ENCODE measurements at places on chromosomes 6 and 20.

- DNase-seq = no peak
Measured at GRCh38 chr6:110589865-110590513, 113.6 kb upstream of the SLC22A16 start.

DNA sequence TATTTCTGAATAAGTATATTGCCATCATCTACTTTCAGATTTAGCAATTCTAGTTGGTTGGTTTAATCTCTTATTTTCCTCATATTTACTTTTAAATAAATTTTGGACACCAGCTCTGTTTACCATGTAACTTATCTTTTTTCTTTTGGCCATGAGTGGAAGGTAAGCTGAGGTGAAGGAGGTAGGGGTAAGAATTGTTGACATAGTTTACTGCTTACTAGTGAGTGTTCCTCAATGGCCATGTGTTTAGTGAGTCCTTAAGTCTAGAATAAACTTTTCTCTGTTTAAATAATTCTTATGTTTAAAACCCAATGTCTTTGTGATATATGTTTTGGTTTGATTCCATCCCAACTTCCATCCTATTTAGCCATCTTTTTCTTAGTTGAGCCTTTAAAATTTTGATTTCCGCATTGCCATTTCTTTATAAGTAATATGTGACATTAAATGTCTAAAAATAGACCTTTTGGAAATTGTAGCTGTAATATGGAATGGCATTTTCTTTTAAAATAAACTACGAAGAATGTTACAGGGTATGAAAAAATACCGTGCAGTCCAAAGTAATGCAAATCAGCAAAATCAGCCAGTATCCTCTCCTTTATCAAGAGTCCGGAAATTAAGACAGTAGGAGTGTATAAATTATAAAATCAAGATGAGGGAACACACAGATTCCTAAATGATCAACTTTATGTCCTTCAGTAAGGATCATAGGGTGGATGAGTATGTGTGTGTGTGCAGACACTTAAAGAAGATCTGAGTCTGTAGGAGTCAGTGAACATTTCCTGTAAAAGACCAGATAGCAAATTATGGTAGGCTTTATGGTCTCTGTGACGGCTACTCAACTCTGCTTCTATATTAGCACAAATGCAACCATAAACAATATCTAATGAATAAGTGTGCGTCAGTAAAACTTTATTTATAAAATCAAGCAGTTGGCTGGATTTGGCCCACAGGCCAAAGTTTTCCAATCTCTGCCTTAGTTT, 10.3 kb downstream of the STXBP5 start:
- no peak for DNase-seq

DNA sequence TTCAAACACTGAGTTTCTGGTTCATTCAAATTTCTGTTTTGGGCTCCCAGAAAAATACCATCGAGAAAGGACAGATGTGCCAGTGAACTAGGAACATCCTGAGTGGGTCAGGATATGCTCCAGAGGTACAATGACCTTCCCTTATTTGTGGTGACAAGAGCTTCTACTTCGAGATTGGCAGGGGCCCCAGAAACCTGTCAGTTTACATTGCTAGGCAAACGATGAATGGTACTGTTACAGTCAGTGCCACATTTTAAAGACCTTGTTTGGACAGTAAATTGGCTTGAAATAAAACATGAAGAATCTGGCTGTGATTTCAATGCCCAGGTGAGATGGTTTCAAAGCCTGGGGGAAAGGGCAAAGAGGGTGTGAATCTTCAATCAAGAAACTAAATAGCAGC, 454.5 kb upstream of the ID4 start:
- no peak for DNase-seq

DNA sequence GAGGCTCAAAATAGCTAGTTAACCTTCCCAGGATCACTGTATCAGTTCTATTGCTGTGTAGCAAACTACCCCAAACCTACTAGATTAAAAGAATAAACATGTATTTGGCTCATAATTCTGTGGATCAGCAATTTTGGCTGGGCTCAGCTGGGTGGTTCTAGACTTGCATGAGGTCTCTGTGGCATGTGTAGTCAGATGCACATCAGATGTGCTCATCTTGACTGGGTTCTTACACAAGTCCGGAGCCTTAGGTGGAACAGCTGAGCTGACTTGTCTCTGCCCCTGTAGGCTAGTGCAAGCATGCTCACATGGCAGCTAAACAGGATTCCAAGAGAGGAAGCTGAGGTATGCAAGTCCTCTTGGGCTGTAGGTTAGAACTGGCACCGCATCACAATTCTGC, 173.2 kb upstream of the PRND start:
- no peak for DNase-seq

GRCh38 chr6:71460933-71461332, 172.3 kb downstream of the OGFRL1 start:
- no peak for DNase-seq

GRCh38 chr20:48626226-48626937, 201.4 kb downstream of the PREX1 start:
- DNase-seq = no peak

DNA sequence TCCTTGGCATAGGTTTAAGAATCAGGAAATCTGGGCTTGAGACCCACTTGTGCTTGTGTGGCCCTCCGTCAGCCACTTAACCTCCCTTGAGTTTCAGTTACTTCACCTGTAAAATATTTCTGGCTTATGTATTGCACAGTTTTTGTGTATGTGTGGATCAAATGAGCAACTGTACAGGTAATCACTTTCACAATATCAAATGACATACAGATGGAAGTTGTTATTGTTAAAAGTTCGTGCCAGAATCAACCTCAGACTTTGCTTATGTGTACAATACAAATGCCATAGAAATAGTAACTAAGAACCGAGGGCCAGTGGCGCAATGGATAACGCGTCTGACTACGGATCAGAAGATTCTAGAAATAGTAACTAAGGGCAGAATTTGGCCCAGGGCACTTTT, 65.6 kb upstream of the KIF13A start:
- DNase-seq = no peak

DNA sequence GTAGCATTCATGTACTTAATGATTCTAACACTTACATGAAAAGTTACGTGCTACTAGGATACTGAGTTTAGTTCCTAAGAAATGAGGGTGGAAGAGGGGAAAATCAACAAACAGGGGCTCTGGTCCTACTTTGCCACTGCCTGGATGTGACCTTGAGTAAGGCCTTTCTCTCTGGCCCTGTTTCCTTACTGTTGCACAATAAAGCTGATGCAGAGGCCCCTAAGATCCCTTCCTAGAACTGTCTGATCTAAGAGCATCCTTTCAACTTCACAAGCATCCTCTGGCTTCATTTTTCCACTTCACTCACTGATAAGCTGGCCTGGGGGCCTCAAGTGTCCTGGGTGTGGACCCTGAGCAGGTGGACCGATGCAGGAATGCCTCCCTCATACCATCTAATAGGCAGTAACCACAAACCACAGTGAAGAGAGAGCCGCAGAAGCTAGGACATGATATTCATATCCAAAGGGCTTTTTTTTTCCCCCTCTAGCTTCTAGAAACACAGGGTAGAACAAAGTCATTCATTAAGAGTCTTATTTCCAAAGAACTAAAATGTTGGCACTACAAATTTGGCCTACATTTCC, 21.6 kb downstream of the FKBP1A start:
- no peak for DNase-seq

GRCh38 chr20:59482351-59483187, 121.8 kb upstream of the PHACTR3 start:
- DNase-seq = no peak

DNA sequence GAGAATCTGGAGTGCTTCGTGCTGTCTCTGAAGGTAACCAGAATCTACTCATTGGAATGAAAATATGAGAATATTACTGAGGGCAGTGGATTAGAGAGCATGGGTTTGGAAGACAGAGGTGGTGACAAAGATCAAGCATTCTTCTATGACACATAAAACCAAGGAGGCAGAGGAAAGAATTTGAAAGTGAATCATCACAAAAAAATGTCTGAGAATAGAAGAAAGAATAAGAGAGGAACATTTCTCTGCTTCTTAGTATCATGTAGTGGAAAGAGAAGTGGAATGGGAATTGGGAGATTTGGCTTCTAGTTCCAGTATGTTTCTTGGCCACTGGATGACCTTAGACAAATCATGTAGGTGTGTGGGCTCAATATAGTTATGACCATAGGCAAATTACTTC, 474.0 kb downstream of the TFAP2B start:
- no peak for DNase-seq

DNA sequence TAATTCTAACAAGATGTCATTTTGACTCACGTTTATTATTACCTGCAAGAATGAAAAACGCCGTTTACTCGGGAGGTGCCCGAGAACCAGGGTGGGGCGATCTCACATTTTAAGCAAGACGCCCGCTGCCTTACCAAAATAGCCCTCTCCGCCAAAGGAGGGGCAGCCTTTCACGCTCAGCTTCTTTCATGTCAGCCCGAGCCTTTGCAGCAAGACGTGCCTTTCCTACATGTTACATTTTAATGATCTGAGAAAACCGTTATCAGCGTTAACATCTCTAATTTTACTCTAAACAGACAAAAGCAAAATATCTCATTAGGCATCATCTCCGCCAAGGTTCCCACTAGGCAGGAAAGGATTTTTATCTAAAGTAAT, 2.0 kb downstream of the BACH2 start:
- no peak for DNase-seq

- DNase-seq = no peak
Measured at GRCh38 chr6:111757342-111757741, 115.9 kb downstream of the FYN start.

DNA sequence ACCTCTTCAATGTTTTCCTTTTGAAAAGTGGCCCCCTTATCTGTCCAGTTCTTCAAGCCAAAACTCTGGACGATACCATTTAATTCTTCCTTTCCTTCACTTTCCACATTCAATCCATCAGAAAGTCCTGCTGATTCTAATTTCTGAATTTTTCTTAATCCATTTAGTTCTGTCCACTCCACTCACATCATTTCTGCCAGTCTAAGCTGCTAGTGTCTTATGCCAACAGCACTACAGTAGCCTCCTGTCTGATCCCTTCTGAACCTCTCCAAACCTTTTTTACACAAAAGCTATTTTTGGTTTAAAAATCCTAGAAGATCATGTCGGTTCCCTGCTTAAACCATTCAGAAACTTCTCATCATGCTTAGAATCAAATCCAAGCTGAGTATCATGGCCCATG, 24.5 kb upstream of the SNAP25 start:
- DNase-seq = no peak

- no peak for DNase-seq
Measured at GRCh38 chr6:95681736-95682135, 104.4 kb downstream of the MANEA start.

GRCh38 chr20:57428324-57429158, 37.3 kb downstream of the RBM38 start:
- no peak for DNase-seq

DNA sequence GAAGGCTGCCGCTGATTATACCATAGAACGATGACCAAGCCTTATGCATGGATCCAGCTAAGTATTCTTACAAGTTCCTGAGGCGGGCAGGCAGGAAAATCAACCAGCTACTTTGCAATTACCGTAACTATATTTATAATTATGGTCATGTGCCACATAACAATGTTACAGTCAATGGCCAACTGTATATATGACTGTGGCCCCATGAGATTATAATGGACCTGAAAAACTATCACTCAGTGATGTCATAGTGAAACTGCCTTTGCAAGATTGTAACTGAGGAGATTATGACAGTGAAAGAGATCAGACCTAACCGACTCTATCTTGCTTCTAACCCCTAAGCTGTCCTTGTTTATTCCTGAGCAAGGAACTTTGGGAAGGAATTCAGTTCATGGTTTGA, 33.1 kb upstream of the FAM135A start:
- no peak for DNase-seq

DNA sequence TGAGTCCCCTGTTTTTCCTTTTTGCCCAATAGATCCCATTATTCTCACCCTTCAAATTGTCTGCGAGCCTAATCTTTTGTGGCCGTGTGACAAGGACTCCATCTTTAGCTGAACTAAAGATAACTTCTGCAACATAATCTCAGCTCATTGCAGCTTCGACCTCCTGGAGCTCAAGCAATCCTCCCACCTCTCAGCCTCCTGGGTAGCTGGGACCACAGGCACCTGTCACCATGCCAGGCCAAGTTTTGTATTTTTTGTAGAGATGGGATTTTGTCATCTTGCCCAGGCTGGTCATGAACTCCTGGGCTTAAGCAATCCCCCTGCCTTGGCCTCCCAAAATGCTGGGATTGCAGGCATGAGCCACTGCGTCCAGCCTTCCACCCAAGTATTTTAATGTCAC, 161.0 kb downstream of the GJA1 start:
- DNase-seq = no peak

DNA sequence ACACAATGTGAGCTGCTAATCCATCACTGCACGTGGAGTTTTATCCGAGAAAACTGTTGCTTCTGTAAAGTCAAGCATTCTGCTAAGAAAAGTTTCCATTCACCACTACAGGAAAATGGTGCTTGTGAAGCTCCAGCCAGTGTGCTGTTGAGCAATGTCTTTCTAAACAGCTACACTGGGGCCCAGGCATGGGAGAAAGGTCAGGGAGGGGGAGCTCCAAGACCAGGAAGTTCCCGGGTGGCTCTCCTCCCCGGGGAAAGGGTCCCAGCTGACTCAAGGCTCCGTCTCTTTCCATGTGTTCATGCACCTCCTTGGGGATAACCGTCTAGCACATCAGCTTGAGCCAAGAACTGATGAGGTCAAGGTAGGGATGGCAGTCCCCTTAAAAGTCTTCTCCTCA, 20.5 kb downstream of the RPP40 start:
- no peak for DNase-seq

DNA sequence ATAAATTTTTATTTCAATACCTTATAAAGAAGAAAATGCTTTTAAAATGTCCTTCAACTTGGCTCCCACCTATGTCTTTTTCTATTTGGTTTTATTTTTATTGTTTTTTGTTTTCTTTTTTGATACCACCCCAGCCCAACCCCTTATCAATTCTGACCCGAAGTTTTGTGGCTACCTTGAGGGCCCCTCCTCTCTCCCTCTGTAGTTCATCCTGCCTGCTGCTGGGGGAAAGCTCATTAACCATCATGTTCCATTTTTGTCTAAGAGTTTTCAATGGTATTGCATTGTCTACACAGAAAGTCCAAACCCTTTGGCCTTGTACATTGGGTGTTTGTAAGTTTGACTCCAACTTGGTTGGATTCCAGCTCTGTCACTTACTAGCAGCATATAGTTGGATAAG, 5.3 kb upstream of the CSNK2A1 start:
- DNase-seq = no peak

DNA sequence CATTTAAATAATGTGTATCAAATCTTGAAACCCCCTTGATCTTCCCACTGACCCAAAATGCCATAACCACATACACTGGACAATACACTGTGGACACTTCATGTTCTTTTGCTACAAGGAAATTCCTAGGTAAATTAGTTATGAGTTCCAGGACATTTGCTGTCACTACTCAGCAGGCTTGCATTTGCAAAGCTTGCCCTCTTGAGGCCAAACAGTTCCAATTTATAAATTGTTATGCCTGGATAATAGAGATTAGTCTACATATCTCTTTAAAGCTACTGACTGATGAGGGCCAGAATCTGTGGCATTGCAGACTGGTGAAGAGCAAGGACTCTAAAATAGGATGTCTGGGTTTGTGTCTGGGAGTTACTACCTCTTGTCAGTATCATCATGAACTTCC, 17.4 kb upstream of the RAB32 start:
- DNase-seq = no peak
